Mucosa of gallbladder (tissue), 1 donor: ENCODE measurements at places on chromosomes 11 and 22.

DNA sequence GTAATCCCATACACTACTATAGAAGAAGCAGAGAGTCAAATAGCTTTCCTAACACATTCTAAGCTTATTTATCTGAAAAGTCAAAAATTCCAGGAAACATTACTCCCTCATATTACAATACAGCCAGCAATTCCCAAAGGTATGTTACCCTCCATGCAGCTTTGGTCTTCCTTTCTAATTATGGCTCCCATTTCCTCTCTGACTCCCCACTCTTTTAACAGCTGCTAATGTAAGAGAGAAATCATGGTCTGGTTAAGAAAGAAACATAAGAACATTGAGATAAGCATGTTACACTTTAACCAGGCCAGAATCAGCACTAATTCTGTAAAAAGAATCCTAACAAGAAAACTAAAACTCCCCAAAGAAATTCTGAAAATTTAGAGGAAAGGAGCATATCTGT is 6.8 kb downstream of the PPP2R1B start:
- DNase-seq = no peak

DNA sequence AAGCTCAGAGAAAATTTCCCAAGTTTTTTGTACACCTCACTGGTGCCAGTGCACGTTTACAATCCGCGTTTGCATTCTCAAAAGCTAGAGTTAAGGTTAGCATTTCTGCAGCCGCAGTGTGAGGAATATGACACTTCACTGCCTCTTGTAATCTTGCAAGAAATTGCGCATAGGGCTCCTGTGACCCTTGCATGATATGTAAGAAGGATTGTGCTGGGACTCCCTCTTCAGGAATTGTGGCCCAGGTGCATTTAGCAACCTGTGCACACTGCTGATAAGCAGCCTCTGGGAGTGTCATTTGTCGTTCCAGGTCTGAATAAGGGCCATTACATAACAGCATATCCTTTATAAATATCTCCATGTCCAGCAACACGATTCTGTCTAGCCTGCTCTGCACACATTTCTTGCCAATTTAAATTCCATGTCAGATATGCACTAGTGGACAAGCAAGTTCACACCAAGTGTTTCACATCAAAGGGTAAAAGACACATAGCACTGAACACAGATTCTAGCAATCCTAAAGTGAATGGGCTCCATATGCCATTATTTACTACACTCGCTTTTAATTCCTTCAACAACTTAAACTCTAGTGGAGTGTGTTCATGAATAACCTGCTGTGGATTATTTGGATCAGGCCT is 69.2 kb upstream of the INCENP start:
- no peak for DNase-seq

- DNase-seq = peak; percentile 92
These were observed 7.0 kb downstream of the FXYD2 start for GRCh38 chr11:117817368-117818040.

GRCh38 chr11:108565653-108566052 is 27.9 kb downstream of the EXPH5 start:
- DNase-seq = no peak

DNA sequence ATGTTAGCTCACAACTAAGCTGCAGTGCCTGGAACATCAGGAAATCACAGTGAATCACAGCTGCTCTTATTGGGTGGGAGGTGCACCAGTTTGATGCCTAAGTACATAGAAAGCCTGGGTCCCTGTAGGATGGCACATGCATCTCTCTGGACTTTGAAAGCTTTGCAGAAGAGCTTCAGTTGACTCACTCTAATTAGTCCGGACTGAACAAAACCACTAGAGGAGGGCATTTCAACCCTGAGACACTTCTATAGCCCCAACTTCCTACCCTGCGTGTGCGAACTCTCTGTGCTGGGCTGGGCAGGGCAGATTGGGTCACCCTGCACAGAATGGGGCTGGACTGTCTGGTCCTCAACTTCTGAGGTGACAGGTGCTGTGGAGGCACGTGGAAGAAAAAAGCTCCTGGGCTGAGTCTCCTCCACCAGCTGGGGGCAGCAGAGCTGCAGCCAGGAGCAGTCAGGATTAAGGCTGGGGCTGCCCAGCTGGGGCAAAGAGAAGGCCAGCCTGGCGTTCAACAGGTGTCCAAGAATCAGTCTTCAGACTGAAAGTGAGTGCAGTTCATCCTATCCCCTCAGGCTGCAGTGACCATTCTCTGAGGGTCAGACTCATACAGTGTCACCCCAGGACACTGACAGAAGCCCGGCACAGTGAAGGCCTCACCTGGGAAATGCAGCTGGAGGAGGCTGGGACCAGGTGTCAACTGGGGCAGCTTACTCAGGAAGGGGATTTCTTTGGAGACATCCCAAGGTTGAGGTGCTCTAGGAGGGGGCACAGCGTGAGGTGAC is 22.1 kb downstream of the GGTLC2 start:
- peak; percentile 44 for DNase-seq

DNA sequence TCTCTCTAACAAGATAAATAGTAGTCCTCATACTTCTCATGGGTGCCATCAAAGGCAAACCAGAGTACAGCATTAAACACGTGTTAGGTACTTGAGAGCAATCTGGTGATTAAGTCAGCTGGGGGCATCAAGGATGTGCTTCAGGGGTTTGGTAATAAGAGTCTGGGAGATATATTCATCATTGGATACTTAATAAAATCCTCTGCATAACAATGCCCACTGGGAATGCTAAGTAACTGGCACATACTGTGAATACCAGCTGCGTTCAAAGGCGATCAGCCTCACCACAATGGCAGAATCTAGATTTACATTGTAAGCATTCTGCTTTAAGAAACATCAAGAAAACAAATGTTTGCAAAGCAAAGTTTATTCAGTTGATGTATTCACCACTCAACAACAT is 268.6 kb upstream of the PITPNB start:
- DNase-seq = no peak

DNA sequence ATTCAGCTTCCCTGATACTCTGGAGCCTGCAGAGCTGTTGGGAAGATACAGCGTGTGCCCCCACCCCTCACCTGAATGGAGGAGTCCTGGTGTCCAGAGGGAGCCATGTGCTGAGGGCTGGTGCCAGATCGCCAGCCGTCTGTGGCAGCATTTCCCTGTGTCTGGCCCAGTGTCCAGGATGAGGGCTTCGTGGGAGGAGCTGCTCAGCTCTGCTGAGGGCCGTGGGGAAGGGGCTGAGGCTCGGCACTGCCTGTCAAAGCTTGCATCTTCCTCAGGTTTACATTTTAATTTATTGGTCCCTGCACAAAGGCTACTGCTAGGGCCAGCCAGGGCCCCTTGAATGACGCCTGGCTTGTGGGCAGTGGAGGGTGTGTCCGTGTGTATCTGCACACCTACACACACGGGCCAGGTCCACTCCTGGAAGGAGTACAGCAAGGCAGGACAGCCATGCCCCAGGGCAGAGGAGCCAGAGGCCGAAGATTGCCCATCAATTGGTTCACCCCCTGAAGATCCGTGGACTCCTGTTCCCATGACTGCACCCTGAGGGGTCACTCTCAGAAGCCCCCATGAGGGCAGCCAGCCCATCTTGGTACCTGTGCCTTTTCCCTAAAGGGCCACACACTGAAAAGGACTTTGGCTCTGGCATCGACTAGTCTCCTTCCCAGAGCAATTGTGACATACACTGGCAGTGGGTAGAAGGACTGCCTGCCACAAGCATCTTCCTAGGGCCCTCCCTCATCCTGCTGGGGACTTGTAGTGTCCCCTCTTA is 107.7 kb upstream of the PARVA start:
- DNase-seq = no peak

DNA sequence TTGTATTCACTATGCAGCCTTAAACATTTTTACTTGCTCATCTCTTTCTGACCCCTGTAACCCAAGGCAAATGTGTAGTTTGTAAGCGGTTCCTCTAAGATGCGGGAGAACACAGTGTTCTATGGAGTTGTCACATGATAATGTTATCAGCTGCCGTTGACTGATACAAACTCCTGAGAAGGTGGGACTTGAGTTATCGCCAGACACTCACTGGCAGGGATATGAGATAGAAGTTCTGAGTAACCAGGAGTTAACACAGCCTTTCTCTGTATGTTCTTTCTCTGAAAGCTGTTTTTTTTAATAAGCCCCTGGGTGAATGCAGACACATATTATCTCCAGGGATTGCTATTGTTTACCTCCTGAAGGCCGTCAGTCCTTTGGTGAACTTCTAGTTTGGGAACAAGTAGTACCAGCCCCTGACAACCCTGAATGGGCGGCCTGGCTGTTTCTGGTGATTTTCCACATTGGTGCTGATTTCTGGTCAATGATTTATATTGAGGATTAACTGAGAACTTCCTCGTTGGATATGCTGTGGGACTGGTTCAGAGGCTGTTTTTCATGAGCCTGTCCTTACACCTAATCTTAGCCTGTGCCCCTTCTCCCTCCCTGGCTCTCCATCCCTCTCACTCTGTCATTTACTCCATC is 155.3 kb upstream of the RASSF10 start:
- DNase-seq = peak; percentile 76

DNA sequence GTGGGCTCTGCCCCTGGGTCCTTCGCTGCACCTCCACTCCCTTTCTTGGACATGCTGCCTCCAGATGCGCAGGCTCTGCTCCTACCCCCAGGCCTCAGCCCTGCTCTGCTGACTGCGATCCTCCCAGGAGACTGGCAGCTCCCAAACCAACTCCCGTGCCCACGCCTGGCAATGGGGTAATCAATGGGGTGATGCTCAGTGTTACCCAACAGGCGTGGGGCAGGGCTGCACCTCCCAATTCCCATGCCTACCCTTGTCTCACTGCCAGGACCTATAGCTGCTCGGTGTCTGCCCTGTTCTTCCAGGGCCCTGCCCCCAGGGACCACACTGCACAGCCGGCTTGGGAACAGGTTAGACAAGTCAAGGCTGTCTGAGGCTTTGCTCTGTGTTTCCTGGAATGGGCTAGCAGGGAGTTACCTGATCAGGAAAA is at the start of gene ALDH3B2:
ALDH3B2 (minus strand) TSS at position 182 of the 430 bp plus-strand sequence. CDS start 7,688 bp downstream, outside the sequence.
- DNase-seq = peak; percentile 67

DNA sequence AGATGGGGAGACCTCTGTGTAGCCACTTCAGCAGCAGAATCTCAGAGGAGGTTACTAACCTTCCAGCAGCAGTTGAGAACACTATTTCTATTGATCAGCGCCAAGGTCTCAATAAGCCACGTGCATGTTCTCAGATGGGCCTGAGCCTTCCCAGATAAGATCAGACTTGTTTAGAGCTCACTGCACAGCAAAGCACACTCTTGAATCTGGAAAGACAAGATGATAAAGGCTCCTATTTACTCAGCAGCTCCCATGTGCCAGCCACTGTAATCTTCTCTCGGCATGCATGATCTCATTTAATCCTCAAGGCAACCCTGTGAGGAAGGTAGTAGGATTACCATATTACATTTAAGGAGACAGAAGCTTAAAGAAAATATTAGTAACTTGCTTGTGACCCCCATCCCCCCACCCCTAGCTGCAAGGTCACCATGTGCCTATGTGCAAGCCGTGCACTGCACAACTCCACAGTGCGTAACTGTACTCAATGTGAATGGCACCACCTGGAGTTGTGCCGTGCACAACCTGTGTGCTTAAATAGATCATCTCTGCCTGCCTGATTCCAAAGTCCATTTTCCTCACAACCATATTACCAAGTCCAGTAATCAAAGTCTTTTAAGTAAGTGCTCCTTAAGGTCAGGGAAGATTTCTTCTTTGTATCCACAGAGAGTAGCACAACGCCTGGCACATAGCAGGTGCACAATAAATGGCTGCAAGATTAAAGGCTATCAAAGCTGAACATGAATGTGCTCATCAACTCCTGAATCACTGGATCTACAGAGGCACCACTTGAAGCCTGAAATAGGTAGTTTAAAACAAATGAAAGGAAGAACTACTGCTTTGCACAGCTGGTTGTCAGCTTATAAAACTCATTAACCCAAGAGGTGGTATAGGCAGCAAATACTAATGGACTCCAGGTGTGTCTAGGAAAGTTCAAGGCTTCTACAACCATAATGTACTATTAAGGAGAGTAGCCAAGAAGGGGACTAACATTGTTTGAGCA is 293.8 kb downstream of the BUD13 start:
- no peak for DNase-seq

- DNase-seq = no peak
These were observed 5.0 kb downstream of the SLC1A2 start for GRCh38 chr11:35414311-35414710.

DNA sequence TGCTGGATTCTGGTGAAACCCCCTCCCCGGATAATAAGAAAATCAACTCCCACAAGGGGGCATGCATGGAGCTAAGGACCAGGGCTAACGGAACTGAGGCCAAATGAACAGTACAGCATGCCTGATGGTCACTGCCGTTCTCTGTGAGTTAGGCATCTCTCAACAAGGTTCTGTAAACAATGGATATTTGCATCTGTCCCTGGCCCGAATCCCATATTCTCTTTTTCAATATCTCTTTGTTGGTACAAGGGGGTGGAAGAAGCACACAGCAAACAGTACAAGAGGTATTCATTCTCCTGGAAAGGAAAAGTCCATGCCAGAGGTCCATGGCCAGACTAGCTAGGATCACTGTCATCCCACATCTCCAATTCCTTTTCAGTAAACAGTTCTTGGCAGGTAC is 32.2 kb upstream of the APOA1 start:
- DNase-seq = no peak

- no peak for DNase-seq
These were observed 41.9 kb downstream of the MICAL2 start for GRCh38 chr11:12152321-12152720.

DNA sequence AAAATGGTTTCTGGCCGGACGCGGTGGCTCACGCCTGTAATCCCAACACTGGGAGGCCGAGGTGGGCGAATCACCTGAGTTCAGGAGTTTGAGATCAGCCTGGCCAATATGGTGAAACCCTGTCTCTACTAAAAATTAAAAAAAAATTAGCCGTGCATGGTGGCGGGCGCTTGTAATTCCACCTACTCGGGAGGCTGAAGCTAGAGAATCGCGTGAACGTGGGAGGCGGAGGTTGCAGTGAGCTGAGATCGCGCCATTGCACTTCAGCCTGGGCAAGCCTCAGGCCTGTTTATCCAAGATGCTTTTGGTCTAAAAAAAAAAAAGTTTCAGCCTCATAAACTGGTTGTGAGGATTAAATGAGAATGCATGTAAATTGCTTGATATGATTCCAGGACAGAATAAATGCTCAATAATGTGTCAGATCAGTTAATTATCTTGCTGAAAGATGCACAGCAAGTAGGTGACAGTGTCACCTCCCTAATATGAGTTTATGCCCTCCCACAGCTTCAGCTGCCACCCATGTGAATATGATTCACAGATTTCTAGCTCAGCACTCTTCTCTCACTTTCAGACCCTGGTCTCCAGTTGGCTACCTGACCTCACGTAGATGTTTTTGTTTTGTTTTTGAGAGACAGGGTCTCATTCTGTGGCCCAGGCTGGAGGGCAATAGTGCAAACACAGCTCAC is 1.1 kb upstream of the ALG8 start:
- no peak for DNase-seq

GRCh38 chr22:17695986-17696385 is 57.4 kb downstream of the BCL2L13 start:
- DNase-seq = no peak

GRCh38 chr11:34268906-34269430 is 88.8 kb downstream of the ABTB2 start:
- no peak for DNase-seq

DNA sequence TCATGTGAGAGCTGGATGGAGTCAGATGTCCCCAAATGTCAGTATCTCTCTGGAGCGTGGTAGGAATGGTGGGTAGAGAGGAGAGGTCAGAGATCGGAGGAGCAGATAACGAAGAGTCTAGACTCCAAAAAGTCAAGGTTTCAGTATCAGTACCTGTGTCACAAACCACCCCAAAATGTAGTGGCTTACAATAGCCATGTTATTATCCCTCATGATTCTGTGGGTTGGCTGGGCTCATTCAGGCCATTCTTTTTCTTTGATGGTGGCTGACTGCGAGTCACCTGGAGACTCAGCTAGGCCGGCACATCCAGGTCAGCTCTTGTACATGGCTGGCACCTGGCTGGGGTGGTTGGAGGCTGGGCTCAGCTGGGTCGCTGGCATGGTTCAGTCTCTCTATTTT is 7.3 kb upstream of the SSTR3 start:
- no peak for DNase-seq
